ENCODE measurements at places on chromosomes 3 and 15.

- DNase-seq = peak; percentile 51
Observed at GRCh38 chr15:72970933-72971760, 81.1 kb upstream of the NEO1 start.

GRCh38 chr3:37753428-37753827 is 108.3 kb upstream of the CTDSPL start:
- no peak for DNase-seq

- no peak for DNase-seq
Observed at GRCh38 chr15:101359365-101359947, 64.4 kb upstream of the SNRPA1 start.

GRCh38 chr3:14248849-14249523 is 70.4 kb downstream of the LSM3 start:
- no peak for DNase-seq

DNA sequence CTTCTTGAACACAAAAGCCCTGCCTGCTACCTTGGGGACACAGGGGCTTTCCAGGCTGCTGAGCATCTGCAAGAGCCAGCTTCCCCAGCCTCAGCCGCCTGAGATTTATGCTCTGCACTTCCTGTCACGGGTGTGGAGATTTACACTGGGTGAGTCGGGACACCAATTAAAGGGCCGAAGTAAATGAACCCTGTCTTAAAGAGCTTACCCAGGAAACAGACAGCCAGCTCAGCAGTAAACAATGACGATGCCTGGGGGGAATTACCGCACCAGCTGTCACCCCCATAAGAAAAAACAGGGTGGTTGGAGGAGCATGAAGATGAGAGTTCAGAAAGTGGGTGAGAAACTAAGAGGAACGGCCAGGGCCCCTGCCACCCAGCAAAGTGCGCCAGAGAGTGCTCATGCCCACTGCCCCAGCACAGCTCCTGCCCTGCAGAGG is 37.5 kb upstream of the IQSEC1 start:
- peak; percentile 13 for DNase-seq

DNA sequence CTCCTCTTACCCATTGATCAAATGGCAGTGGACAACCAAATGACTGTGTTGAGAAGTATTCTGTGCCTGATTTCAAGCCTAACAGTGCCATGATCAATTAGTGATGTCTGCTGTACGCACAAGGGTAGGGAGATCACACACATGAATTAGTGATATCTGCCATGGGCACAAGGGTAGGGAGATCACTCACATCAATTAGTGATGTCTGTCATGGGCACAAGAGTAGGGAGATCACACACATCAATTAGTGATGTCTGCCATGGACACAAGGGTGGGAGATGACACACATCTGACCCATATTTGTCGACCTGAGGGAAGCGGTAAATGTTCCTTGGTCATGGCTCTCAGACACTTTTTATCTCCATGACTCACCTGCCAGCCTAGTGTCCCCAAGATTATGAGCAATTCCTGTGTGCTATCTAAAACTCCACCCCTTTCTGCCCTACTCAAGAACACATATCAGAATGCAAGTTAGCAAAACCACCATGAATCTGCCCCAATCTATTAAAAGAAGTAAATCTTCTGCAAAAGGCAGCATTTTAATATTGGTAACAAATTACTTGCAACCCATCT is 165.0 kb downstream of the NTRK3 start:
- DNase-seq = no peak

GRCh38 chr15:65930134-65930533 is 60.8 kb downstream of the RAB11A start:
- DNase-seq = no peak

GRCh38 chr15:41655716-41656115 is 4.5 kb upstream of the MGA start:
- DNase-seq = no peak

GRCh38 chr3:193344486-193344885 is 34.1 kb downstream of the ATP13A5 start:
- no peak for DNase-seq

DNA sequence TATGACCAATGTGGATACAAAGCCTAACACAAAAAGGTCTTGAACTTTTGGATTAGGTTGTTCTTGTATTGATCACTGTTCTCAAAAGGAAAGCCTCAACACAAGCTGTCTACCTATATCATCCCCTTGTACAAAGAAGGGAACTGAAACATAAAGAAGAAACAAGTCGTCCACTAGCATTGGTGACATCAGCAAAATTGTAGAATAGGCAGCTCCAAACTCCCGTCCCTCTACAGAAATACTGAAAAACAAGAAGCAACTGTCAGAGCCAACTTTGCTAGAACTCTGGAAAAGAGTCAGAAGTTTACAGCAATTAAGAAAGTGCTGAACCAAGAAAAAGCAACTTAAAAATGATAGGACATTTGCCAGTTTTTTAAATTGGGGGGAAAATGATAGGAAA is 7.5 kb upstream of the NR1I2 start:
- no peak for DNase-seq

- no peak for DNase-seq
Observed at GRCh38 chr3:72308641-72309040, 523.7 kb upstream of the PROK2 start.

DNA sequence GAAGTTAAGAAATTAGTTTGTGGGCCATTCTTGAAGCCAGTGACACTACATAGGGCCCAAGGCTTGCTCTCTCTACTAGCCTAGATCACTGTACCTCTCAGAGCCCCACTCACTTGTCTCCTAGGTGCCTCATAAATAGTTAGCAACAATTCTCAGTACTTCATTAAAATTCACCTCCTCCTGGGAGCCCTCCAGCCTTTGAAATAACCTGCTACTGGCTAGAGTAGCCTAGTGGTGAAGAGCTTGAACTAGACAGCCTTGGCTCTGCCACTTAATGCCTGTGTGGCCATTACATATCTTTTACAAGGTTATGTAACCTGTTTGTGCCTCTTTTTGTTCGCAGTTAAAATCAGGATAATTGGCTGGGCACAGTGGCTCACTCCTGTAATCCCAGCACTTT is 89.3 kb downstream of the UBE2E2 start:
- DNase-seq = no peak

DNA sequence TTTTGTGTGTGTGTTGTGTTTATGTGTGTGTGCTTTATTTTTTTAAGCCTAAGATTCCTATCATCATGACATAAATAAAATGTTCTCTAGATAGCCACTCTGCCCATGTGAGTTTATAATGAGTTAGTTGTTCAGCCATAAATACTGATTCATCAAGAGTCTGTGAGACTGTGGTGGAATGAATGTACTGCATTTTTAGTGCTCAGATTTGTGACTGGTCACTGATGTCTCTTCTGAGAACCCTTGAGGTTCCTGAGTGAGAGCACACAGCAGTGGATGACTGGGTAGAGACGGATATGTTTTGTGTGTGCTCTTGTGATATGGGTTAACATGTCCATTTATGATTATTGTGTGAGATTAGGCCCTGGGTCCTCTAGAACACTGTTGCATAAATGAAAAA is 51.2 kb downstream of the SETD5 start:
- no peak for DNase-seq

DNA sequence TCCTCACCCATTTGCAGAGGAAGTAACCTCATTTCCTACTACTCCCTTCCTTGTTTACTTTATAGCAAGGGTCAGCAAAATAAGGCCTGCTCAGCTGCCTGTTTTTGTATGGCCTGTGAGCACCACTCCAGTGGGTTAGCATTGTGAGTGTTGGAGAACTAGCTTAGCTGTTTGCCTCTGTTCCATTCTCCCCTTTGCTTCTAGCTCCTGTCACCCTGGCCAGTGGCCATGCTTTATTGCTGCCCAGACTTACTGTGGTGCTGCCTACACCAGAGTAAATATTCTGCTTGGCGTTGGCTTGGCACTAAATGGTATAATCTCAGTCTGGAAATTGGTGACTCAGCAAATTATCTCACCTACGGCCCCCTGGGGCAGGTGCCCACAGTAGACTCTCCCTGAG is 8.8 kb downstream of the PDCD6IP start:
- no peak for DNase-seq

DNA sequence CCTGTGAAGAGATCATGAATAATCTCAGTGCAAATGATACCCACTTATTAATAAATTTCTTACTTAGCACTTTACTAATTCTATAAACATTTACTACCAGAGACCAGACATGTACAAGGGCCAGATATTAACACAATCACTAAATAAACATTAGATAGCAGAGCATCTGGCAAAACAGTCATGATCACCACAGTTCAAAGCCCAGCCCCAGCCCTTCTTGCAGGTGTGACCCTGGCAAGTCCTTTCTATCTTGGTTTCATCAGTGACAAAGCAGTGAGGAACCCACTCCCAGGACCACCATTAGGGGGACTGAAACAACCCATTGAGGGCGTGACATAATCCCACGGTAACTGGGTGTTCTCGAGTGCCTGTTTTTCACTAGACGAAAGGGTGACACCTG is 11.6 kb downstream of the ZXDC start:
- no peak for DNase-seq

- DNase-seq = no peak
Observed at GRCh38 chr3:71006810-71007785, 576.4 kb downstream of the FOXP1 start.

DNA sequence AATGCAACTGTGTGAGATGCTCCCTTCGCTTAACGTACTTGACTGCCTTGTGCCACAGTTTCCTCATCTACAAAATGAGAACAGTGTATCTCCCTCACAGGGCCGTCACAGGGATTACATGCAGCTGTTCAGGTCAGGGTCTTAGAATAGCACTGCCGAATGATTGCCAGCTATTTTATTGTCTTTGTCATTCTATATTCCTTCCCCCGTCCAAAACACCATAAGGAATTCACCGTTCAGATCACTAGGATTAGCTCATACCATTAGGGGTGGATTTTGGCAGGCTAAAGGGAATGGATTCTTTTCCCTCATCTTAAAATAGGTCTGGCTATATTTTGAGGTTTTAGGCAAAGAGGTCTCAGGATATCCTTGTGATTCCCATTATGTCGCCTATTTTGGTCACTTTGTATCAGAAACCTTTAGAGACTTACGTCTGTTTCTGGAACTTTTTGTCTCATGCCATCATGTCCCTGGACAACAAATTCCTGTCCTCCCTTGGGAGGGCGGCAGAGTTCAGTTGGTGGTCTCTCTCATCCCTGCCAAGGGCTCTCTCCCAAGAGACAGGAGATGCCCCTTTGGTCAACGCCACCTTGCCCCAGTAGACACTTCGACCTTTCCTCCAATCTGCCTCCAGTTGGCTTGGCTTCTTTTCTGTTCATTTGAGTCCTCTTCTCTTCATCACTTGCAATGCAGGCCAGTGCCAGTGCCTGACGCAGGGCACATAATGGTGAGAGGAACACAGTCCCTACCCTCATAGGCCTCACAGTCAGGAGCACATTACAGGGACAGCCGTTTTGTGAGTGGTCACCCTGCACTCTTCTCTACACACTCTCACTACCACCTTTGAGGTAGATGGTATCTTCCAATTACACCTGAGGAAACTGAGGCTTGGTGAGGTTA is 171.6 kb upstream of the BHLHE40 start:
- no peak for DNase-seq

DNA sequence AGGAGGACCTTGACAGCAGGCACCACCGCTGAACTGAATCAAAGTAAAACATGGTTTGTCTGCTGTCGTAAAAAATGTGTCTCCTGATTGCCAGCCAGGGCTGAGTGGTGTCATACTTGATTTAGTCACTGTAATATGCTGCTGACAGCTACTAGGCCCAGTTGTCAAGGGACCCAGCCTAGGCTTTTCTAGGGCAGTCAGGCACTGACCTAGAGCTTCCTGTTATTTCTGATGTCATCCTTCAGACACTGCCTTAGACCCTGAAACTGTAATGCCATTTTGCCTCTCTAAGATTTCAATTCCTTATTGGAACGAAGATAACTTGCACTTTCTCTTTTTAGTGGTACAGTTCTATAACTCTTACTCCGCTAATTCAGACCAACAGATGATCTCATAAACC is 2.6 kb upstream of the MRPL3 start:
- no peak for DNase-seq

GRCh38 chr3:129593595-129594339 is 12.7 kb downstream of the PLXND1 start:
- no peak for DNase-seq

DNA sequence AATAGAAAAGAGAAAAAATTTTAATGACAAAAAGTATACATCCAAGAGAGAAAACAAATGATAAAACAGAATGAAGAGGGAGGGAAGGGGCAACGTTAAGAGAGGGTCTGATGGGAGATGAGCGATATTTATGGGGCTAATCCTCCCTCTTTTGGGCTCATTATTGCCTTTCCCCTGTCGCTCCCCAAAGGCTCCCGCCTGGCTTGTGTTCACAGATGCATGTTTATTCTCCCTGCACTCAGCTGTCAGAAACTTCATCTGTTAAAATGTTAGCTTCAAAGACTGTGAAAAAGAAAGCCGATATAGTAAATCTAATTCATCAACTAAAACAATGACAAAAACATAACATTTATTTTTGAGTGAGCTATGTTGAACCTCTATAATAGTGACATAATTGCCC is 74.3 kb downstream of the GABRB3 start:
- DNase-seq = no peak

DNA sequence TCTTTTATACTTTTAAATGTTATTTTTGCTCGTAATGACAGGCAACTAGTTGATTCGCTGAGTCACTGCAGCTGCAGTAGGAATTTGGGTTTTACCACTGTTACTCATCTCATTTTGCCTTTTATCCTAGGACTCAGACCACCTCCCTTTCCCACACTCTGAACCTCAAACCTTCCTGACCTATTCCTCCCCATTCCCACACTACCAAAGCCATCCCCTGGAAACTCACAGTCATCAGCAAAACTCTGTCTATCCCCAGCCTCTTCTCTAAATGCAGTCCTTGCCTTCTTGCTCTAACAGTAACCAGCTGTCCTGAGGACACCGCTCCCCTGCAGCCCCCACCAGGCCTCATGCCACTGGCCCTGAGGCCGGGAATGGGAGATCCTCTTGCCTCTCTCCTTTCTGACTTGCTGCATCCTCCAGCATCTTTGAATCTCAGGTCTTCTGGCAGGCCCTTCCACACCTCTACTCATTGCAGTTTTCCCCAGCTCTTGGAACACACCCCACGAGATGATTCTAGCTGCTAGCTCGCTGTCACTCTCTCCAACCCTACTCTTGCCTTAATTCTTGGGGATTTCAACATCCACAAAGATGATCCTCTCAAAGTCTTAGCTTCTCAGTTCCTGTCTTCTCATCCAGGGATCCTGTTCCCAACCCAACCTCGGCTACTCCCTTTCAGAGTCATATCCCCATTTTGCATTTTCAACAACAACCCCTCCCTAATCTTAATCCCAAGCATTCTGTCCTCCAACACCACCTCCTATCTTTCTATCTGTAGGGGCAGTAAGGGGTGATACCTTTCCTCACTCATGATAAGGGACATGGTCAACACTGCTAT is 55.9 kb upstream of the C3orf80 start:
- DNase-seq = peak; percentile 31

DNA sequence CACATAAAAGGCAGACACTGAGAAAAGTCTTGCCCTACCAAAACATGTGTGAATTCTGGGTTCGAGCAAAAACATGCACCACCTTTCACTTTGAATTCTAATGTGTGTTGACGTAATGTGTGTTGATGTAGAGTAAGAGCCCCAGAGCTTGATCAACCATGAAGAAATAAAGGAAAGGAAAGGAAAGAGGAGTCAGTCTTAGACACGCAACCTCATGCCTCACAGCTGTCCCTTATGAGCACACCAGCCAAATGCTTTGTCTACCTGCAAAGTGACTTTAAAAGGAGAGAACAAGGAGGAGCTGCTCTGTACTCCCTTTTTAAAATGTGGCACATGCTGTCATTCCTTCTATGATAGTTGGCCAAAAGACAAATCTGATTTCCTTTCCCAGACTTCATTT is 80.8 kb downstream of the RFTN1 start:
- no peak for DNase-seq

GRCh38 chr3:17908399-17909191 is 166.2 kb upstream of the TBC1D5 start:
- no peak for DNase-seq

All from left hindlimb (tissue), 1 donor.